BE2C (cell line): ENCODE measurements at places on chromosomes 13 and 19.

DNA sequence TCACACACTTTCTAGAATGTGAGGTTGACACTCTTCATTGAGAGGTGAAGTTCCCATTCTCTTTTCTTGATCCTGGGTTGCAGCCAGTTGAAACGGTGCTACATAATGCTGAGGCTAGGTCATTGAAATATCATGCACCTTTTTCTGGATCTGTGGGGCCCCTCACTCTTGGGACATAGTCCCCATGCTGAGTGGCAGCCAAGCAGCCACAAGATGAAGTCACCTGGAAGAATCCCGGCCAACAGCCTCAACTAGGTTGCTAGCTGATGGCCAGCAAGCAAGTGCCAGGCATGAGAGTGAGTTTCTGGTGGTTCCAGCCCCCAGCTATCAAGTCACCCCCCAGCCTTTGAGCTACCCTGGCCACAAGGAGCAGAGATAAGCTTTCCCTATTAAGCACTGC lies 148.5 kb upstream of the TSHZ3 start:
- no peak for DNase-seq

DNA sequence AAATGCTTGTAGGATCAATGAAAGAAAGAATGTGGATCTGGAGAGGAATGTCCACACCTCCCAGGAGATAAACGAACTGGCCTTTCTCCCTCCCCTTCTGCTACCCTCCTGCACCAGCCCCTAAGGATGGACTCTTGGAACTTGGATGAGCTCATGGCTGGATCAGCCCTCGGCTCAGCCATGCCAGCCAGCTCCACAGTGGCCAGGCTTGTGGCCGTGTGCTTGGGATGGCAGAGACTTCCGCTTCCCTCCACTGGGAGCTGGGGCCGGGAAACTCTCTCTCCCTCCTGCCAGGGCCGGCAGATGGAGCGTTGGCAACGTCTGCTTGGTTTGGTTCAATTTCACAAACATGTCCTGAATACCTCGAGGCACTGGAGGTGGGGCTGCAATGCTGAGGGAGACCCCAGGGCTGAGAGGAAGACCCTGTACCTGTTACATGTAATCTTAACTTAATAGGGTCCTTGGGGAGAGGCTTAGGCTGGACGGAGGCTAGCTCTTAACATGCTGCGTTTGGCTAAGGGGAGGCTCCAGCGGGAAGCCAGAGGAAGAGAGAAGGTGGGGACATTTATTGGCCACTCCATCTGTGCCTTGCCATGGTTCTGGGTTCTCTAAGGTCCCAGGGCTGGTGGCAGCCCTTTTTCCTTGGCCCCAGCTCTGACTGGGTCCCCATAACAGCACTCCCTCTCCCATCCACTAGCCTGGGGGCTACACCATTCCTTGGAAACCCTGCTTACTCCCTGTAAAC lies 152.5 kb downstream of the IER2 start:
- no peak for DNase-seq

DNA sequence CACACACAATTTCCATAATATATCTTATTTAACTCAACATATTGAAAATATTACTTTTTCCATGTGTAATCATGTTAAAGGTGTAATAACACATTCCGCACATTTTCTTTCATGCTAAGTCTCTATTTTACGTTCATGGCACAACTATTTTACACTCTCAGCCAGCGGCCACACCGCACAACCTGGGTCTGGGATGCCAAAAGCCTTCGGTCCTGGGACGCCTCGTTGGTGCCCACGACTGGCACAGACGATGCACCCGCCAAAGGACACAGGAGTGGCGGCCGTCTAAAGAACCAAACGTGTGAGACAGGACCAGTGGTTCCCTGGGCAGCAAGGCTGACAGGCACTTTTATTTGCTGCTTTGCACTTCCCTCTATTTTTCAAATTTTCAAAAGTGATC lies 10.0 kb upstream of the PROZ start:
- no peak for DNase-seq

GRCh38 chr13:42211704-42212464 lies 60.1 kb upstream of the AKAP11 start:
- DNase-seq: no peak
